ENCODE measurements at places on chromosomes 7 and 10.

GRCh38 chr7:51606601-51607154 lies 290.1 kb upstream of the COBL start:
- peak; percentile 79 for DNase-seq

DNA sequence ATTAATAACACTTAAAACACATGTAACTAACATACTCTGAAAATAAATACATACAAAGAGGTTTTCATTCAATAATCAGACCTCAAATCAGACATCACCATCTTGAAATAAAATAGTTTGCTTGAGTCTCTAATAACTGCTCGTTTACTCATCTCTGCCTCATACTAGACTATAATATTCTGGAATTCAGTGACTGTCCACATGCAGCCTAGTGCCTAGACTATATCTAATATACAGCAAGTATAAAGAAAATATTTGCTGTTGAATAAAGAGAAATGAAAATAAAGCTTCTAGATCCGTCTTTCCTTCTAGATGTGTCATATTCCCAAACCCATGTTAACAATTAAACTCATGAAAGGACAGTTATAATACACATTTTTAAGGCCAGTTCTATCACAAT lies 236.3 kb upstream of the LRRN3 start:
- DNase-seq, result no peak

GRCh38 chr7:22900784-22901183 lies 78.1 kb upstream of the TOMM7 start:
- no peak for DNase-seq

GRCh38 chr10:5589011-5589660 lies 64.4 kb downstream of the CALML3 start:
- DNase-seq, result no peak

DNA sequence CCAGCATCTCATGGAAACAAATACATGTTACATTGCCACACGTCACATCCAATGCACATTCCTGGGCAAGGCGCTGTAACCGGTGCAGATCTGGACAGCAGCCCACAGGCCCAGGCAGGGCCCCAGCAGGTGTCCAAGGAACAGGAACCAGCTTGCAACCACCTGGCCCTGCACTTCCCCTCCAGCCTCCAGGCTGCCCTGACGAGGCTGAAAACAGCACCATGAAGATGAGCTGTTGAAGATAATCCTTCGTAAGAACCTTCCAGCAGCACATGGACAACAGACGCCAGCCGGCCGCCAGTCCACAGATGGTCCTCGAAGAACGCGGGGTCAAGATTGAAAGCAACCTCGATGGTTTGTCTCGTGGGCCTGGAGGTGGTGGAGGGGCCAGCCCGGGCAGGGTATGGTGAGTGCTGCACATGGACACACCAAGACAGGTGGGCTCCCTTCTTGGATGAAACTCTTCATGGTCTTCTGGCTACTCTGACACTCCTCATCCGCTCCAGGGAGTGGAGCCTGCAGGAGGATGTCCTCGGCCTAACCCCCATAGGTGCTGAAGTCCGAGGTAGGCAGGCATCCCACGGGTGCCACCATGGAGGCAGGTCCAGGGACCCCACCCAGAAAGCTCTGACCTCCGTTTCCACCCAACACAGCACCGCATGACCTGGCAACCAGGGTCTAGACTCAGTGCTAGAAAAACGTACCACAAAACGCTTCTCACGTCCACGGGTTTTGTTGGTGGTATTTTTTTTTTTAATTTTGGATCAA lies 22.9 kb downstream of the PDGFA start:
- no peak for DNase-seq

GRCh38 chr7:137453356-137453755 lies 109.8 kb upstream of the PTN start:
- DNase-seq, result peak; percentile 50

- no peak for DNase-seq
Measured at GRCh38 chr7:47317487-47317886, 264.4 kb downstream of the TNS3 start.

- DNase-seq, result no peak
Measured at GRCh38 chr7:151865070-151865670, 11.7 kb downstream of the PRKAG2 start.

- no peak for DNase-seq
Measured at GRCh38 chr10:71743866-71744265, 24.3 kb upstream of the C10orf105 start.

- peak; percentile 97 for DNase-seq
Measured at GRCh38 chr7:139340037-139340807, 915 bp upstream of the FMC1 start.

Data from NCI-H774 (cell line).